Brain microvascular endothelial cell (primary cell): ENCODE measurements at places on chromosomes 1 and 21.
A peak's percentile ranks its signal among the peaks of the same experiment; 100 is the strongest.

DNA sequence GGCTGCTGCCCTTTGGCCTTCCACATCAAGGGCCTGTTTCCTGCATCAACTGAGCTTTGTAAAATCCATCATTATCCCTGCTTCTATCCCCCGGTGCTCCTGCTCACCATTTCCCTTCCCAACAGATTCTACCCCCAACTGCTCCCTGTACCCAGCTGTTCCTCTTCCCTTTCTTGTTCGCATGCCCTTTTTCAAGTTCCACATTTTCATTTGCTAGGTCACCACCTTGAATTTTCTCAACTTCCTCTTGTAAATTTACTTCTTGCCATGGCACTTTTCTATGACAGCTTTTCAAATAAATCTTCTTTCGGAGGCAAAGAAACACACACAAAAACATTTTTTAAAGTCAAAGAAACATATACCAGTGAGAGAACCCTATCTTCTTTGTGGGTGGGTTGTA, 330.5 kb upstream of the ADGRL2 start:
- no peak for DNase-seq

- DNase-seq: no peak
These were observed 77.7 kb downstream of the ODF2L start for GRCh38 chr1:86318436-86318835.

GRCh38 chr1:55210990-55211801, 4.0 kb downstream of the USP24 start:
- DNase-seq: no peak

DNA sequence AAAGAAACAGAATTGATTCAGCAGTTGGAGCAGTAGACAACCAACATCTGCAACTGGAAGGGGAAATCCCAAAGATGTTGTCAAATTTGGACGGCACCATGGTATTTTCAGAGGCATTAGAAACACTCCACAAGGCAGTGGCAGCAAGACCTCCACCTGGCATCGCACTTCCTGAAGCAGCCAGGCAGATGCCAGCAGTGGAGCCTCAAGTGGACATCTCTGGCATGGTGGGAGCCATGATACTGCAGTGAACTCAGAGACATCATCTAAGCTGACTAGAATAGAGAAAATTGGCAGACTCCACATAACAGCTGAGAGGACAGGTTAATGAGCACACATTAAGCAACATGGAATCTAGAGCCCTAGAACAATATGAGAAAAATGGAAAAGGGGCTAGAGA, 33.9 kb upstream of the RGS8 start:
- no peak for DNase-seq

GRCh38 chr1:41864471-41865040, 54.2 kb downstream of the HIVEP3 start:
- DNase-seq: no peak

DNA sequence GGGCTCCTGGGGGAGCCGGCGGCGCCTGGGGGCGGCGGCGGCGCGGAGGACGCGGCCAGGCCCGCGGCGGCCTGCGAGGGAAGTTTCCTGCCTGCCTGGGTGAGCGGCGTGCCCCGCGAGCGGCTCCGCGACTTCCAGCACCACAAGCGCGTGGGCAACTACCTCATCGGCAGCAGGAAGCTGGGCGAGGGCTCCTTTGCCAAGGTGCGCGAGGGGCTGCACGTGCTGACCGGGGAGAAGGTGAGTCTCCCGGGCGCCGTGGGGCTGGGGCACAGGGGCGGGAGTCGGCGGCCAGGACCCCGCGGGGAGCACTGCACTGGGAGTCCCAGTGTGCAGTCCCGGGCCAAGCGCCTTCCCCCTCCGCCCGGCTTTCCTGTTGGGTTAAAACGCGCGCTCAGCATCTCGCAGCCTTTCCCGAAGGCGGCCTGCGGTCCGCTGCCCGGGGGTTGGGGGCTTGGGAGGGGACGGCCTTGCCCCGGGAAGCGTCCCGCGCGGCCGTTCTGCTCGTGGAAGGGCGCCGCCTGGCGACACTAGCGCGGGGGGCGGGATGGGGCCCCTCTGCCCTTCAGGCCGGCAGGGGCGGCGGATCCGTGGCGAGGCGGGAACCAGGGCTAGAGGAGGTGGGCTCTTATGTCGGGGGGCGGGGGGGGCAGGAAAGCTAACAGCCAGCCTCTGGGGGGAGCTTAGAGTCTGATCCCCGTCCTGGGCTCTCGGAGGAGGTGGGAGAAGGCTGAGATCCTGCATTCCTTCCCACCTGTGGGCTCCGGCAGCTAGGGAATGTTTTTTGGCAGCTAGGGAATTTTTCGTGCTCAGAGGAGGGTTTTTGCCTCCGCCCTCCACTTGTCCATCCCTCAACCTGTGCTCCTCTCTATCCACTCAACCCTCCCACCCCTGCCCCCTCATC, 1.1 kb downstream of the HUNK start:
- DNase-seq: no peak

- no peak for DNase-seq
These were observed 70.9 kb upstream of the SELENON start for GRCh38 chr1:25729045-25729444.

DNA sequence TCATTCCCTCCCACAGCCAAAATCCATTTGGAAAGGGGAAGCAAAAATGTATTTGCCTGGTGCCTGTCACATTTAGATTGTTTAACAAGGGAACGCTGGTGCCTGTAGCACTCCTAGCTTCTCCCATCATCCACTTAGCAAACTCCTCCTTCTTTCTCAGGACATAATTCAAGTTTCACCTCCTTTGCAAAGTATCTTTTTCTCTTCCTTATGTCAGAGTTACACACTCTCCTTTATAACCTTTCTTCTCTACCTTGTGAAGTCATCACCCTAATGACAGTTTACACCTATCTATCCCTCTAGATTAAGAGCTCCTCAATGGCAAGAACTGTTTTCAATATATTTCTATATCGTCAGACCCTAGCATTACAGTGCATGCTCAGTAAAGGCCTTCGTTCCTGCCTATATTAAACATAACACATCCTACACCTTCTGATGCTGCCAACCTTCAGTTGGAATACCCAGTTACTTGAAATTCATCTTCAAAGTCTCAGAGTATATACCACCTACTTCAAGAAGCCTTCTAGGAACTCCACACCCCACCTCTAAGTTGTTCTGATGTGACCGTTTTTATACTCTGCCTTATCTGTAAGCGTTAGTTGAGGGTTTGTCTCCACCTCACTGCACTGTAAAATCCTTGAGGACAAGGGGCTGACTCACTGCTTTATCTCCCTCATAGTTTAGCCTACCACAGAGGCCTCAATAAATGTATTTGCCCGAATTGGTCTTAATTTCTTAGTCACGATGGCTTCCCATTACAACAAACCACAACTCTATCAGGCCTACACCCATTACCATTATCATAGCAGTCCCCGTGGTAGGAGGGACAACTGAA, 1.0 kb upstream of the EPS15 start:
- DNase-seq: peak; percentile 84

- peak; percentile 58 for DNase-seq
These were observed 801 bp downstream of the TRAF5 start for GRCh38 chr1:211327346-211327921.

GRCh38 chr1:31099293-31100032, 33.9 kb upstream of the PUM1 start:
- DNase-seq: no peak

DNA sequence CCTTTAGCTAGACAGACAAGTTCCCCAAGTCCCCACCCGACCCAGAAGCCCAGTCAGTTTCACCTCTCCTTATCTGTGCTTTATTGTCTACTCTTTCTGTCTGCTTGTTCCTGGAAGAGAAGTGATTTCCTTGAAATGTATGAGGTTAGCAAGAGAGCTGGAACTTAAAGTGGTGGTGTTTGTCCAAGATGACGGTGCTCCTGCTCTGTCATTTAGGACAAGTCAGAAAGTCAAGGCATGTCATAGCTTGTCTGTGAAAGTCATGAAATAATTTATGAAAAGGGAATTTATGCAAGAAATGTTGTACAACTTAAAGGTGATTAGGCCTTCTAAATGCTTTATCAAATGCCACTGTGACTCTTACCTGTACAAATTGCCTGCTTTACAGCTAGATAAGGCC, 178.1 kb downstream of the PLA2G4A start:
- DNase-seq: no peak

DNA sequence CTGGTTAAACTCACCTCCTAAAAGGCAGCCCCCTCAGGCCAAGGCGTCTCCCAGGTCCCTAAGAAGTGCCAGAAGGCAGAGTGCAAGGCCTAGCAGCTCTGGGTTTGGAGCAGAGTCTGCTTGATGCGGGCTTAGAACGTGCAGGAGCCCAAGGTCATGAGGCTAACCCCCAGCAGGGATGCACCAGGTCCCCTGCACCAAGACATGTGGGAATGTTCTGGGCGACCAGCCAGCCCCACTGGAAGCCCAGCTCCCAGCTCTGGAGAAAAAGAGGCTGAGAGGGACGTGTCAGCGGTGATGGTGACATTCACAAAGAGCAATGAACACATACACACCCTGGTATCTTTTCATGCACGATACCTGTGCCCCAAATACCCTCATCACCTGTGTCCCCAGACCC, 5.1 kb downstream of the LRRN2 start:
- DNase-seq: no peak

- DNase-seq: no peak
These were observed at the start of gene KRTAP10-9 for GRCh38 chr21:44626673-44627143. KRTAP10-9 (plus strand) TSS chr21:44627093; CDS start chr21:44627172, 79 bp downstream.

- no peak for DNase-seq
These were observed 173.1 kb downstream of the LMO4 start for GRCh38 chr1:87501738-87502137.

DNA sequence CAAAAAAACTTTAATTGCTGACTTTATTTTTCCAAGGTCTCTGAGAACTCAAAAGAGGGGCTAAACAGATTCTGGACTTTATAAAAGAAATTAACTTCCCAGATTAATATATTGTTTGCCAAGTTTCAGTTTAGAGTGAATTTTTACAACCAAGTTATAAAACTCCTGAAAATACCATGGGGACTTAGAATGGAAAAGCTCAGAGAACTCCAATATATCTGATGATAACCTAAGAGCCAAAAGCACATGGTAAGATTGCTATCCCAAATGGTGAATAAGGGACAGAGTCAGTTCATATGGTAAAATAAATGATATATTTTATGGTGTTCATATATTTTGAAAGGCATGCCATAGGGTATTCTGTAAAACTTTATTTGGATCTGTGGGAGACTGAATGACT, 470.9 kb downstream of the TTLL7 start:
- no peak for DNase-seq

- no peak for DNase-seq
These were observed 267.7 kb upstream of the C1orf87 start for GRCh38 chr1:60341274-60341673.

DNA sequence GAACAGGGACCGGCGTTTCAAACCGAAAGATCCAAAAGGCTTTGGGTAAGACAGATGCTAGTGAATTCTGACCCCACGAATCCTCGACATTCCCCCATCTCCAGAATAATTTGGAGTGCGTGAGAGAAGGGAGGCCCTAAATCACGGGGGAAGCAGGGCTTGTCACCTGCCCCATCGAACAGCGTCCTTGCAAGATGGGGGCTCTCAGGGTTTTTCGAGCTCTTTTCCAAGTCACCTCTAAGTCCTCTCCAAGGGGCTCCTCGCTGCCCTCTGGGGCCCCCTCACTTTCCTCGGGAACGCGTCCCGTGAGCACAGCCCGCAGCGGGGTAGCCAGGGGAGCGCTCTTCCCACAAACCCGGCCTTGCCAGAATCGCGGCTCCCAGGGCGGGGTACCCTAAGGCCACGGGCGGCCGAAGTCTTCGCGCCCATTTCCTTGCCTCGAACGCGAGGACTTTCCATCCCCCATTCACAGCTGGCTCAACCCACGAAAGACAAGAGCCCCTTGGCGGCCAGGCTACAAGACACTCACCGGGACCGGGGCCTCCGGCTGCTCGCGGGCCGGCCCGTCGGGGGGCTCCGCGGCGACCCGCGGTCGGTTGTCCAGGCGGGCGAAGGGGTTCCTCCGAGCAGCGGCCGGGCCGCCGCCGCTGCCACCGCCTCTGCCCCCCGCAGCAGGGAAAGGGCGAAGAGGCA, 546 bp downstream of the DONSON start:
- DNase-seq: peak; percentile 10

- peak; percentile 40 for DNase-seq
These were observed 33.2 kb downstream of the RCSD1 start for GRCh38 chr1:167663002-167663772.

DNA sequence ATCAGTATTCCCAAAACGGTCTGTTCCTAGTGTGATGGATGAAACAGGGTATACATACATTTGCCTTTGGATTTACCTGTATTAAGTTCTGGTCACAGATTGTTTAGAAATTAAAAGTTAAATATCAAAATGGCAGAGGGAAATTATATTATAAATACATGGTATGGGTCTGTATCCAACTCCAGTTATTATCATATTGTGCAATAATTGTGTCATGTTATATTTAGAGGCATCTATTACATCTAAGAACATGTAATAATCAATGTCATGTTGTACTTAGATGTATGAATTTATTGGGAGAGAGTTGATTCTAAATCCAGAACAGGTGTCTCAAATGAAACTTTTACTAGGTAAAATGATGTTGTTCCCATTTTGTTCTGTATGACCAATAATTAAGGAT, 79.6 kb downstream of the SNX7 start:
- no peak for DNase-seq

- DNase-seq: no peak
These were observed 308.4 kb downstream of the RGS7 start for GRCh38 chr1:241048622-241049021.

GRCh38 chr21:44890338-44890931, 16.9 kb upstream of the PTTG1IP start:
- no peak for DNase-seq

DNA sequence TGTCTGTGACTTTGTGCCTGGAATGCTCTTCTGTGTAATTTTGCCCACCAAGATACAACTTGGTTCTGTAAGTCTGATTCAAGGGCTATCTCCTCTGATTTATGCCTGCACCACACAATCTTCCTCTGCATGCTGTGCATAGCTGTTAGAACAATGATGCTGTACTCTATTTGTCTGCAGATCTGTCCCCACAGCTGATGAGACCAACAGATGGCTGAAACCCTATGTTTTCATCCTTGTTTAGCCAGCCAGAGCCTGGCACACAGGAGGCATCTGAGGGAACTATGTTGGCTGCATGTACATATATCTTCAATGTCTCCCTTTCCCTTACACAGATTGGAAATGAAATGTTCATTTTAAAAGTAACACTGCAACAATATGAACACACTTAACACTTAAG, 58.0 kb upstream of the ABCA4 start:
- no peak for DNase-seq

DNA sequence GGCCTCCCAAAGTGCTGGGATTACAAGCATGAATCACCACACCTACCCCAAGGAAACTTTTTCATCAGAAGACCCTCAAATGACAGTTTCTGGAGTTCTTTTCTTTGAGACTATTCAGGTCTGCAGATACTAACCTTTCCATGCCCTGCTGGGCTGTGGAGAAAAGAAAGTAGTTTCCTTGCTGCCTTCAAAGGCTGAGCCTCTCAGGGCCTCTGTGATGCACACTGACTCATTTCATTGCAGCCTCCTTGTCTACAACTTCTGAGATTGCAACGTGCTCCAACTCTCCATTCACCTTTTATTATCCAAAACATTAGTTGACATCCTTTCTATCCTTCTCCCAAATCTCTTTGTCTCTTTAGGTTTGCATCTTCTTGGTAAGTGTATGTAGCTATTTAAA, 8.8 kb upstream of the SAMSN1 start:
- DNase-seq: peak; percentile 20
